GM10248 (cell line): ENCODE measurements at places on chromosomes 3 and 15.
A peak's percentile ranks its signal among the peaks of the same experiment; 100 is the strongest.

DNA sequence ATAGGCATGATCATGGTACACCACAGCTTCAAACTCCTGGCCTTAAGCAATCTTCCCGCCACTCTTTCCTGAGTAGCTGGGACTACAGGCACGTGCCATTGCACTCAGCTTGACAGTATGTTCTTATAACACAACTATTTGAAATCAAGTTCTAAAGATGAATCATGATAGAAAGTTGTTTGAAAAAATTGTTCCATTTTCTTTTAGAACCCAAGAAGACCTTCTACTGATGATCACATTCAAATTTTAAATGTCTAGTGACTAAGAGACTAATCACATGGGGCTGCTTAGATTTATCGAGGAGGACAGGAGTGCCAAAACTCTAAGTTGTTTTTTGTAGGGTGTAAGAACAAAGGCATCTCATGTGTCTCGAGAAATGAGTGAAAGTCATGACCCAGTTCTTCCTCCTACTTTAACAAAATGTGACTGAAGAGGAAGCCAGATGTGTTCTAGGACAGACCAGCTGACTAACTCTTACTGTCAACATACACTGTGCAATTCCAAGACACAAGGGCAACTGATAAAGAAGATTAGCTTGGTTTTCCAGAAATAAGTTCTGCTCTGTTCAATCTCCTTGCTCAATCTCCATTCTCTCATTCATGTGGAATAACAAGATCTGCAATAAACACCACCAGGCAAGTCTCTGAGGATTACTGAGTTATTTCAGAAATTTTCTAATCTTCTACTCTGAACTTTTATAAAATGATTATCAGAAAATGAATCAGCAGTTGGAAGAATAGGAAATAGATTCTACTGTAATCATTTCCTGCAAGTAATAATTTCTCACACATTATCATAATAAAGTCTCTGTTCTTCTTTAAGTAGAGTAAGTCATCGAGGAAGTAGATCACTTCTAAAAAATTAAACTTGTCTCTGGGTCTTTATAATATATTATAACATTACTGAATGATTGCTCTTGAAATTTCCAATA is 122.6 kb upstream of the CCNL1 start:
- no peak for DNase-seq

DNA sequence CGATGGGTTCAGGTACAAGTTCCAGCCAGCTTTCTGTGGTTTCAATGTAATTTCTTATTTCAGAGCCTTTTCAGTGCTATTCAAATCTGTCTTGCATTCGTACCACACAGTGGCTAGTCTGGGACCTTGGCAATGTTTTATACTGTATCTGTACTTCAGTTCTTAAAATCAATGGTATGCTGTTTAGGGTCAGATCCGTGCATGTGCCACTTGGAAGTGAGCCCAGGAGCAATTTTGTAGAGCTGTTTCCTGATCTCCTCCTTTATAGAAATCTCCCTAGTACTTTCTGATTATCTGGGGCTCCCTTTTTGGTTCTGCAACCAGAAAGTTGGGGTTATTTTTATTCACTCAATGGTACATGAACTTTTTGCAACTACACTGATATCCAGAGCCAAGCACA is 59.5 kb upstream of the NDUFB4 start:
- no peak for DNase-seq

- no peak for DNase-seq
Measured at GRCh38 chr15:91864664-91865063, 11.2 kb downstream of the SLCO3A1 start.

GRCh38 chr15:80152180-80152895 is 461 bp upstream of the FAH start:
- peak; percentile 99 for DNase-seq

GRCh38 chr3:108036984-108037741 is 53.7 kb downstream of the CD47 start:
- DNase-seq: peak; percentile 30

DNA sequence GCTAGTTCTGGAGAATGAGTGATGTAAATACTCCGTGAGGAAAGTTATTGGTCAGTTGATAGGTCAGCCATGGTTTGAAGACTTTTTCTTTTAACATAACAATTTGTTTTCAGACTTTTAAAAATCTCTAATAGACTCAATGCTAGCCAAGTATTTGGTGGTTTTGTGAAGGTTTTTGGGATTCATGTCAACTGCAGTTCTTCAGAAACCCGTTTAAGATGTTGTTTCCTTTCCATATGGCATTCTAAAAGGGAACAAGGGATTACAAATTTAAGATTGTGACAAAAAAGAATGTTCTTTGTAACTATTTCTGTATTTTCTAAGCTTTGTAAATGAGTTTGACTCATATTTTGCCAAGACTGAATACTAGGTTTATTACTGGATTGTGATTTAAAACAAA is 281.7 kb upstream of the COL8A1 start:
- DNase-seq: no peak

DNA sequence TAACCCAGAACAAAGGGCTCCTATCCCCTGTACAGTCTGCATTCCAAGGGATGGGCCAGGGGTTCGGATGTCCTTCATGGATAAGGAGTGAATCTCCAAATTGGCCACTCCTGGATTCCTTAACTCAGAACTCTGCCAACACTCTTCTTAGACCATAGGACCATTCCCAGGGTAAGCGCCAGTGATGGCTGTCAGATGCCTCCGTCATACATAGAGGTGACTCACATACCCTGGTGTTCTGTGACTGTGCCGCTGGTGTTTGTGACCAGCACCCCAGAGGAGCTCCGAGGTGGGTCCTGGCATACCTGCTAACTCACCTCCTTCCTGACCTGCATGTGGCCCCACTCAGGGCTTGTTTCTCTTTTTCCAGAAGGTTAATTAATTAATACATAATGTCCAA is 134.7 kb downstream of the KLF13 start:
- DNase-seq: no peak

GRCh38 chr15:63366451-63366850 is 15.2 kb downstream of the CA12 start:
- DNase-seq: no peak

GRCh38 chr3:105423397-105423796 is 56.7 kb downstream of the ALCAM start:
- no peak for DNase-seq

DNA sequence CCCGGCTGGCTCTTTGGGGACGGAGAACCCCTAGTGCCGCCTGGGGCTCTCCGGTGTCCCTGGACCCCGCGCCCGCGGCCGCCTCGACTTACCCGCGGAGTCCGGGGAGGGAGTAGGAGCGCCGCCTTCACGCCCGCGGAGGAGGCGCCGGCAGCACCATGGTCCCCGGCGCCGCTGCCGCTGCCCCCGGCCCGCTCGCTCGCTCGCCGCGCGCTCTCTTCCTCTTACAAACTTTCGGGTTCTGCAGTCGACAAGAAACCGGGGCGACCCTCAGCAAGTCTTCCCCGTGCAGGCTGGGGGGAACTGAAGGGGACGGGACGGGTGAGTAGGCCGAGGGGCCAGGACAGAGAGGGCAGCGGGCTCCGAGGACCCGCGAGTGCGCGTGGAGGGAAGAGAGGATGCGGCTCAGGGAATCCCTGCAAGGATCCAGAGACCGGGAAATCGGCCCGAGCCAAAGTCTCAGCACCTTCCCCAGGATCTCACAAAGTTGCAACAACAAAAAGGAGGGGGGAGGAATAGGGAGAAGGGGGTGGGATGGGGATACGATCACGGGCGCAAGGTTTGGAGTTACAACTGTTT is 2.0 kb downstream of the FOXP1 start:
- no peak for DNase-seq

- peak; percentile 50 for DNase-seq
Measured at GRCh38 chr3:172673210-172673679, 37.6 kb downstream of the NCEH1 start.

DNA sequence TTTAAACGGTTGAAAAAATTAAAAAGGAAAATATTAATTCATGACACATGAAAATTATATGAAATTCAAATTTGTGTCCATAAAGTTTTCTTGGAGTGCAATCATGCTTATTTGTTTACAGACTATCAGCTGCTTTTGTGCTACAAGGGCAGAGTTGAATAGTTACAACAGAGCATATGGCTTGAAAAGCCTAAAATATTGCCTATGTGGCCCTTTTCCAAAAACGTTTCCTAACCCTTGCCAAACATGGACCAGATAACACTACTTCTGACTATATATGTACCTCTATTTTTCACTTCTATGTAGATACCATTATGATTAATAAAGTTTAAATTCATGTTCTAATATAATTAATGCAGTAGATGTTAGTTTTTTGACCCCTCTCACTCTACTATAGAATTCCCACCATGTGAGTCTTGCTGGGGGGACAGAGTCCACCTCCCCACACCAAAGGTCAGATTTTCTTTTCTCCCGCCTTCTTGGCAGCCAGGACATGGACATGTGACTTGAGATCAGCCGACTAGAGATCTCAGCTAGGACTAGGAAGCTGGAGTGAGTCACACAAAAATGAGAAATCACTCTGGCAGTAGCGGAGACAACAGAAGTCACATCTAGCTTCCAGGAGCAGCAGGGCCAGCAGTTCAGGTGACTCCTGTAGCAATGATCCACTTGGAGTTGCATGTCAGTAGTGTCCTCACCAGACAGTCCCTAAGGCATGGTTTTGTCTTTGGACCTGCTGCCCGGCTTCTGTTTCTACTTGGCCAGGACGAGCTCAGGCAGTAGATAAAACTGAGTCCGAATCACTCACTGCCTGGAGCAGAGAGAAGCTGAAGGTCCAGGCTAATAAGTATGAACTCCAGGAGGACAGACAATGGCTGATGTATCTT is 22.4 kb downstream of the CIAO2A start:
- no peak for DNase-seq

- DNase-seq: no peak
Measured at GRCh38 chr3:71962561-71963240, 177.8 kb upstream of the PROK2 start.

- peak; percentile 62 for DNase-seq
Measured at GRCh38 chr3:47227678-47228077, 54.9 kb downstream of the KIF9 start.

GRCh38 chr3:178392511-178392926 is 143.7 kb upstream of the KCNMB2 start:
- DNase-seq: no peak

DNA sequence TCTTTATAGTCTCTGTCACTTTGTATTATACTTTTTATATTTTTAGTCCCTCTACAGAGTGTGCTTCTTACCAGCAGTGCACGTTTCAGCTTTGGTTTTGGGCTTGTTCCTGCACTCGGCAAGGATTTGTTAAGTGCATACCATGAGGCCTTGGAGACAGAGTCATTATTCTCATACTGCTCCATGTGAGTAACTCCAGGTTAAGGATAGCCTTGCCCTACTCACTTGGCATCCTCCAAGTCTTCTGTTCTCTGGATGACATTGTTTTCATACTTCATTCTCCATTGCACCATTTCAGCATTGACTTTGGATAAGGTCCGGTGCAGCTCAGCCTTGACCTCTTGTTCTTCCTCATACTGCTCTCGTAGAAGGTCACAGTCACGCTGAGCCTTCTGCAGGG is 96.4 kb downstream of the MYH15 start:
- no peak for DNase-seq

DNA sequence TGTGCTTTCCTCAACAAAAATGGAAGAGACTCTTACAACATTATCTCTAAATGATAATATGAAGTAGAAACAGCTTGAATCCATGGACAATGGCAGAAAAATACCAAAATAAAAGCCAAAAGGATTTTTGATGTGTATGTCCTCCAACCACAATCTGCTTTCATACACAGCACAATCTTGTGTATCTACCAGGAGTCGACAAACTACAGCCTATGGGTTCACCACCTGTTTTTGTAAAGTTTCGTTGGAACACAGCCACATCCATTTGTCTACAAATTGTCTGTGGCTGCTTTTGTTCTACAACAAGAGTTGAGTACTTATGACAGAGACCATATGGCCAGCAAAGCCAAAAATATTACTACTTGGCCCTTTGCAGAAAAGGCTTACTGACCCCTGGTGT is 88.7 kb upstream of the UBE2E2 start:
- no peak for DNase-seq

- no peak for DNase-seq
Measured at GRCh38 chr3:76138921-76139320, 353.6 kb upstream of the ZNF717 start.

DNA sequence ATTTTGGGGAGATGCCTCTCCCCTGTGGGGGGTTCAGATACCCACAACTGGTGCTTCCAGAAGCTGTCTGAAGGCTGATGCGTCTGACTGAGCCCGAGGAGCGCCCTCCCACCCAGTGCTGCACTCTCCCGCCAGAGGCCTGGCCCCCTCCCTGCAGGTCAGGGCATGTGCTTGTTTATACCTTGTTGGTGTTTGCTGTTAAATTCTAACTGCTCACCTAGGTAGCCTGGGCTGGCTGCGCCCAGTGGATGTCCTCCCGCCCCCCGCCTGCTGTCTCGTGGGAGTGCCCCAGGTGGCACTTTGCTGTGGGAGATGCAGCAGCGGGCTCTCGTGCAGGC is 12.9 kb downstream of the KLF13 start:
- no peak for DNase-seq

GRCh38 chr3:13898346-13898745 is 18.5 kb upstream of the WNT7A start:
- no peak for DNase-seq

GRCh38 chr3:189308608-189309007 is 136.8 kb downstream of the TPRG1 start:
- DNase-seq: no peak

GRCh38 chr3:179269152-179269707 is 18.3 kb upstream of the KCNMB3 start:
- no peak for DNase-seq

DNA sequence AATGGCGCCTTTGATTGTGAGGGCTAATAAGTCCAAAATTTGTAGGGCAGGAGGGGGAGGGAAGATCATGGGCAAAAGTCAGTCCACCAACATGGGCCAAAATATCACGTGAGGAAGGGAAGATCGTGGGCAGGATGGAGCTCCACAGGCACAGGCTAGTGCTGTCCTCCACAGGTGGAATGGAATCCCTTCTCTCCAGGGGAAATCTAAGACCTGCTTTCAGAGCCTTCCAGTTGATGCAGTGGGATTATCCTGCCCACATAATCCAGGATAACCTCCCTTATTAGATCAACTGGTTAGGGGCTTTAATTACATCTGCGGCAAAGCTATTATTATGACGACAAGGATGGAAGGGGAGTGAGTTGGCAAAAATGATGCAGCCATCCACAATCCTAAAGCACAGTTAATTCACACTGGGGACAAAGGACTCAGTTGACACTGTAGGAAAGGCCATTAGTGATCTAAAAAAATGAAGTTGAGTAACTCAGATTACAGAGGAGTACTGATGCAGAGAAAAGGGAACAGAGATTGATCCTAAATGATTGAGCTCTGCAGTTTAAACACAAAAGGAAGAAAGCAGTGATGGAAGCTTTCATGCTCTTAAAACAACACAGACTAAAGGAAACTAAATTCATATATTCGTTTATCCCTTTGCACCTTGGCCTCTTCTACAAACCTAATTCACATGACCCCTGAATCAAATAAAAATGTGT is 159.8 kb downstream of the AKAP13 start:
- DNase-seq: no peak

DNA sequence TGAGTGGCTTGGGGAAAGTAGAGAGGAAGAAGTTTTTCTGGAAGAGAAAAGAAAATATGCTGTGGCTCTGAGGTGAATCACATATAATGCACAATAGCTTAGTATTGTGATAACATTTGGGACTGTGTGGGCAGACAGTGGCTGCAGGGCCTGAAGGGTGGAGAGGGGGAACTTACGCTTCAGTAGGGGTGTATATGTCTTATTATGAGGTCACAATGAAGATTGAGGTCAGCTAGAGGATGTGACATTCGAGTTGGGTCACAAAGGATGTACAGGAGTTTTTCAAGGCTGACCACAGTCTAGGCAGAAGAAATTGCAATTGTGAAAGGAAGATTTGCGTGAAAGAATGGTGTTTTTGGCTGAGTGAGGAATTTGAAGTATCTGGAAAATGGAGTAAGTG is 414.8 kb downstream of the LPP start:
- no peak for DNase-seq
